B cell (primary cell): ENCODE measurements at places on chromosomes 2 and 18. TPM values are rescaled to one million over a fixed set of nuclear protein-coding genes. Genes with fewer than 3 reads are reported as not detected.

GRCh38 chr18:74290794-74291471, 830 bp downstream of the CYB5A start:
- DNase-seq, result no peak

TEX44 gene
- not detected in 2 replicates for polyA plus RNA-seq

MDH1 gene
- polyA plus RNA-seq, result 62.6 and 65.7 TPM in 2 replicates

GRCh38 chr18:59921384-59921891, 21.6 kb downstream of the PMAIP1 start:
- peak; percentile 58 for DNase-seq

DNA sequence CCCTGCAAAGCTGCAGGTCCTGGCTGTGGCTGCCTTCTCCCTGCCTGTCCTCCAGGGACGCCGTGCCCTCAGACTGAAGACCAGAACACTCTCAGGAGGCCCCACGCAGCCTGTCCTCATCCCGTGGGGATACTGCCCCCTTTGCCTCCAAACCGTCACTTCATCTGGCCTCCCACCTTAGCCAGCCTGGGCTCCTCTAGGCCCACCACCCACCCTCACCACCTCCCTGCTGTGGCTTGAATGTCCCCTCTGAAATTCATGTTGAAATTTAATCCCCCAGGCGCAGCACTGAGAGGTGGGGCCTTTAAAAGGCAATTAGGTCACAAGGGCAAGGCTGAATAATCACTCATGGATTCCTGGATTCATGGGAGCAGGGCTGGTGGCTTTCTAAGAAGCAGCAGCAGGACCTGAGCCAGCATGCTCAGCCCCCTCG, 198.2 kb downstream of the SEPTIN10 start:
- DNase-seq, result no peak

GRCh38 chr2:101698844-101699754, 1.6 kb downstream of the MAP4K4 start:
- DNase-seq, result peak; percentile 57

DNAJC5G gene
- not detected in 2 replicates for polyA plus RNA-seq

- peak; percentile 64 for DNase-seq
Observed at GRCh38 chr2:176652300-176653182, 383.3 kb downstream of the MTX2 start.
